ENCODE measurements at places on chromosomes 6 and 20. TPM values are rescaled to one million over a fixed set of nuclear protein-coding genes. Genes with fewer than 3 reads are reported as not detected.

The TUBB2B gene
- 16.9 TPM for total RNA-seq

The BTN1A1 gene
- not detected for total RNA-seq

The MTFR2 gene
- total RNA-seq, result 11.3 TPM

The CLVS2 gene
- total RNA-seq, result 0.15 TPM

The CSNK2B gene
- total RNA-seq, result 177 TPM

The MEP1A gene
- not detected for total RNA-seq

The KHDC1L gene
- 0.41 TPM for total RNA-seq

The SAMD10 gene
- not detected for total RNA-seq

The CDS2 gene
- 46.1 TPM for total RNA-seq

The TCP11 gene
- not detected for total RNA-seq

The EFCAB8 gene
- total RNA-seq, result not detected

The HLA-DRA gene
- not detected for total RNA-seq

The GJE1 gene
- not detected for total RNA-seq

The VGLL2 gene
- total RNA-seq, result not detected

The ADTRP gene
- total RNA-seq, result 0.29 TPM

The PPP1R16B gene
- total RNA-seq, result 0.11 TPM

The SPATS1 gene
- total RNA-seq, result not detected

The EYA2 gene
- 2.6 TPM for total RNA-seq

The CST5 gene
- not detected for total RNA-seq

The GATA5 gene
- total RNA-seq, result 0.45 TPM

The PDYN gene
- total RNA-seq, result not detected

The FAM209B gene
- total RNA-seq, result 0.28 TPM

The OR2H2 gene
- not detected for total RNA-seq

The MGME1 gene
- total RNA-seq, result 41.1 TPM

The SAMD3 gene
- not detected for total RNA-seq

The RPS6KA2 gene
- 0.16 TPM for total RNA-seq

The MCCD1 gene
- not detected for total RNA-seq

The SIRPA gene
- total RNA-seq, result 22.5 TPM

The PPIL6 gene
- total RNA-seq, result 4.7 TPM

The IP6K3 gene
- 2.0 TPM for total RNA-seq

The TPD52L1 gene
- 54.3 TPM for total RNA-seq

The SSTR4 gene
- total RNA-seq, result 0.43 TPM

The PPT2 gene
- total RNA-seq, result 7.3 TPM

The DSP gene
- total RNA-seq, result 40.4 TPM

The NEURL2 gene
- total RNA-seq, result 0.97 TPM

The EEF1E1 gene
- total RNA-seq, result 53.0 TPM

The TMEM151B gene
- 0.06 TPM for total RNA-seq

The BFSP1 gene
- 4.5 TPM for total RNA-seq

The GSTA3 gene
- total RNA-seq, result not detected

The NHSL1 gene
- 3.8 TPM for total RNA-seq

The CRISP3 gene
- total RNA-seq, result not detected

The TBX18 gene
- 22.8 TPM for total RNA-seq

The TNFRSF21 gene
- total RNA-seq, result 11.7 TPM

The GRM1 gene
- total RNA-seq, result not detected

The PLA2G7 gene
- not detected for total RNA-seq

The CALHM5 gene
- total RNA-seq, result 0.06 TPM

The PNPLA1 gene
- not detected for total RNA-seq

The LY6G6F gene
- total RNA-seq, result not detected

The NEU1 gene
- total RNA-seq, result 28.7 TPM

The ADGRB3 gene
- total RNA-seq, result not detected

The LCA5 gene
- 0.39 TPM for total RNA-seq

The PI16 gene
- not detected for total RNA-seq

The OXT gene
- not detected for total RNA-seq

The RAB44 gene
- total RNA-seq, result 0.04 TPM

The PRPH2 gene
- not detected for total RNA-seq
